Hematopoietic multipotent progenitor cell (in vitro differentiated cells): ENCODE measurements at places on chromosomes 12 and 14. TPM values are rescaled to one million over a fixed set of nuclear protein-coding genes. Genes with fewer than 3 reads are reported as not detected.

- no peak for DNase-seq
Measured at GRCh38 chr12:6787309-6787708, 2.0 kb upstream of the CD4 start.

- DNase-seq, result no peak
Measured at GRCh38 chr12:15423629-15424028, 101.3 kb downstream of the PTPRO start.

DNA sequence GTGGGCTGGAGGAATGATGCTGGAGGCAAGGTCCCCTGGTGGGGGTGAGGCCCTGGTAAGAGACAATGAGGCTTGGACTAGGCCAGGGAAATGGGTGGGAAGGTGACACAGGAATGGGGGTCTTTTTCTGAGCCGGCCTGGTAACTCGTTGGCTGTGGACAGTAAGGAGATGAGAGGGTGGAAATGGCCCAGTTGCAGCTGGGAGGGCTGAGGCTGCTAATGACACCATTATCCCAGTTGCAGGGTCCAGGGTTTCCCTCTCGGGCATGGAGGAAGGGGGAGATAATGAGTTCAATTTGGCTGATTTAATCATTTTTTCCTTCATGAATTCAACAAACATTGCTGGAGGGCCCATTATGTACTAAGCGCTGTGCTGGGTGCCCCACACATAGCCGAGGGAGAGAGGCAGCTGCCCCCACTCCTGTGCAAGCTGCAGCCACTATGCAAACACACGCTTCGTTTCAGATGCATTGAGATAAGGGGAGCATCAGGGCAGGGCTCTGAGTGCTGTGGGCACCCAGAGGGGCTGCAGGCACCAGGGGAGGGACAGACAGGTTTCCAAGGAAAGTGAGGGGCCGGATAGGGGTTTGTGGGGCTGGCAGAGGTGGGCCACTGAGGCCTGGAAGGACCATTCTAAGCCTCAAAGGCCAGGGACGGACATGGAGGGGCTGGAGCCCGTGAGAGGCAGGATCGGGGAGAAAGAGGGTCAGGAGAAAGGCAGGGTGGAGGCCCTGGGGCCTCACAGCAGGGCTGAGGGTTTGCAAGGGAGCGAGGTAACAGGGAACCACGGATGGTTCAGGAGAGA lies 43.2 kb upstream of the MEG3 start:
- DNase-seq, result no peak

DNA sequence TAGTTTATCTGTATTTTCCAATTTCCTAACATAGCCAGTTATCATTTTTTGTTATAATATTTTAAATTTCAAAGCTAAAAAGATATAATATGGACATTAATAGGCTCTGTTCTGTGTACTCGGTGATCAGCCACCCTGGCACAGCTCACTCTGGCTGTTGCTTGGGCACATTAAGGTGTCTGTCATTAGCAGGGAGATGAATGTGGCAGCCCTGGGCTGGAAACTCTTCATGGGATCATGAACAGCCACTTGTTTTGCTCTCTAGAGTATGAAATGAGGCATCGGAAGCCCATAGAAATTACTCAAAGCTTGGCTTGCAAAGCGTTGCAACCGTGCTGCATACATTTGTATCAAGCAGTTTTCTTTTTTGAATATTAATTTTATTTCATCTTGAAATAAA lies 233.2 kb downstream of the DACT1 start:
- DNase-seq, result no peak

GRCh38 chr14:30191639-30192279 lies 264.1 kb upstream of the PRKD1 start:
- no peak for DNase-seq

DNA sequence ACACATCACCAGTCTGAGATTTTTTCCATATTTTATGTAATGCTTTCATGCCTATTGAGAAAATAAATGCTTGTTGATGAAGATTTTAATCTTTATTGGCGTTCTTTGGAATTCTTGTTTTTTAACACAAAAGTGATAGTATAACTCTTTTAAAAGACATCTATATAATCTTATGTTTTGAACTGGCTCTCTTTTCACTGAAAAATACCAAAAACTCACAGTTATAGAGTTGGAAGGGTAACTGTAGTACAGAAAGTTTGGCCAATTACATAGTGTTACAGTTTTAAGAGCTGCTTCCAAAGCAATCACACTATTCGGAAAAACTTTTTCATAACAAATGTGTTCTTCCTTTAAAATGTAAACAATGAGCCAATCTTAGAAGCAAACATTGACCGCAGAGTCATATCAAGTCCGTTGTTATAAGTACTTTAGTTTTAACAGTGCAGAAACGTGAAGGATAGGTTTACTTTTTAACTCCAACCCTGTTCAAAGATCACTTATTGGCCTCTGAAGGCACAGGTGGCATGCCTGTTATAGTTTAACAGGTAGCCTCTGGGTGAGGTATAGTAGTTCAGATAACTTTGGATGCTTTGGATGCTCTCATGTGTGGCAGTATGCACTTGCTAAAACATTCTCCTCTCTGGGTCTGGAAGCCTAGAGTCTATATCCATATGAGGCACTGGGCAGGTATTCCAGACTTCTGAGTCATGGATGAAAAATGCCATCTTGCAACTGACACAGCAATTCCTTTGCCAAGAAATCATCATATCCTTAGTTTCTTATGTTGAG lies 12.1 kb upstream of the NTN4 start:
- DNase-seq, result no peak

GRCh38 chr12:54173066-54173726 lies 15.6 kb downstream of the SMUG1 start:
- no peak for DNase-seq

DNA sequence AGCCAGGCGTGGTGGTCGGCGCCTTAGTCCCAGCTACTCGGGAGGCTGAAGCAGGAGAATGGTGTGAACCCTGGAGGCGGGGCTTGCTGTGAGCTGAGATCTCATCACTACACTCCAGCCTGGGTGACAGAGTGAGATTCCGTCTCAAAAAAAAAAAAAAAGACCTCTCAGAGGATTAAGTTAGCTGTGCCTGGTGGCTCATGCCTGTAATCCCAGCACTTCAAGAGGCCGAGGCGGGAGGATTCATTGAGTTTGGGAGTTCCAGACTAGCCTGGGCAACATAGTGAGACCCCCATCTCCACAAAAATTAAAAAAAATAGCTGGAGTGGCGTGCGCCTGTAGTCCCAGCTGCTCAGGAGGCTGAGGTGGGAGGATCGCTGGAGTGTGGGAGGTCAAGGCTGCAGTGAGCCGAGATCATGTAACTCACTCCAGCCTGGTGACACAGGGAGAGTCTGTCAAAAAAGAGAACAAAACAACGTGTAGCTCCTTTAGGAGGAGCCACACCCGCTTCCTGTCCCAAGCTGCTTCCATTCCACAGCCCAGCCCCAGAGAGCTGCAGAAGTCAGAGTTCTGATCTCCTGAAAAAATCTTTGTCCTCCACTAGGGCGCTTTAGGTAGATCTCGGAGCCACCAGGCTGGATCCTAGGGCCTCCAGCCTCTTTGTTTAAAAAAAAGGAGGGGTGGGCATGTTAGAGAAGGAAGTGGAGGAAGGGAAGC lies 11.5 kb upstream of the ULK1 start:
- DNase-seq, result no peak

GRCh38 chr12:62761658-62762057 lies 173.3 kb downstream of the PPM1H start:
- DNase-seq, result no peak

DNA sequence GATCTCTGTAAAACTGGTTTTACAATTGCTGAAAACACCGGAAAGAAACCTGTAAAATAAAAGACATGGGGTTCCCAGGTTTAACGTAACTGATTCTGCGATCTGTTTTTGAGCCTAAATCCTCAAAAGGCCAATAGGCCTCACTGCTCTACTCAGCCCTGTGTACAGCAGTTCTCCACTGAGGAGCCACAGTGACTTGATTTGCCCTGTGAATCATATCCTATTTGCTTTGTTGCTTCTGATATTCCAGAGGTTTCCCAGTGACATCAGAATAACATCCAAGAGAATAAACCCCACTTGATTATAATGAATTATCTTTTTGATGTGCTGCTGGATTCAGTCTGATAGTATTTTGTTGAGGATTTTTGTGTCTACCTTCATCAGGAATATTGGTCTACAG lies 27.5 kb downstream of the MDM1 start:
- no peak for DNase-seq

DNA sequence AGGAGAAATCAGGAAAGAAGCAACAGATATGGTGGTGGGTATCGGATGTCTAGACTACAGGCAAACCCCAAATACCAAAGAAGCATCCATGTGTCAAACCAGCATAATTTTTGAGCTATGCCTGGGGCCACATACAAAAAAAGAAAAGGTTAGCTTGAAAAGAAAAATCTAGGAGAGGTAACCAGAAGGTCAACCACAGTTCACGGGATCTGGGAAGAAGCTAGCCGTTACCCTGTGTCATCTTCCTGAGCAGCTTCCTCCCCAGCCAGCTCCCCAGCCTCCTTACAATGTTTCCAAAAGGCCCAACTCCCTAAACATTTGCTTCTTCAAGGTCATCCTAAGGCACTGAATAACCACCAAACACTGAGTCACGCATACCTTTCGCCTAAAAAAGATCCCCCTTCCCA lies 3.1 kb downstream of the SINHCAF start:
- DNase-seq, result no peak

DNA sequence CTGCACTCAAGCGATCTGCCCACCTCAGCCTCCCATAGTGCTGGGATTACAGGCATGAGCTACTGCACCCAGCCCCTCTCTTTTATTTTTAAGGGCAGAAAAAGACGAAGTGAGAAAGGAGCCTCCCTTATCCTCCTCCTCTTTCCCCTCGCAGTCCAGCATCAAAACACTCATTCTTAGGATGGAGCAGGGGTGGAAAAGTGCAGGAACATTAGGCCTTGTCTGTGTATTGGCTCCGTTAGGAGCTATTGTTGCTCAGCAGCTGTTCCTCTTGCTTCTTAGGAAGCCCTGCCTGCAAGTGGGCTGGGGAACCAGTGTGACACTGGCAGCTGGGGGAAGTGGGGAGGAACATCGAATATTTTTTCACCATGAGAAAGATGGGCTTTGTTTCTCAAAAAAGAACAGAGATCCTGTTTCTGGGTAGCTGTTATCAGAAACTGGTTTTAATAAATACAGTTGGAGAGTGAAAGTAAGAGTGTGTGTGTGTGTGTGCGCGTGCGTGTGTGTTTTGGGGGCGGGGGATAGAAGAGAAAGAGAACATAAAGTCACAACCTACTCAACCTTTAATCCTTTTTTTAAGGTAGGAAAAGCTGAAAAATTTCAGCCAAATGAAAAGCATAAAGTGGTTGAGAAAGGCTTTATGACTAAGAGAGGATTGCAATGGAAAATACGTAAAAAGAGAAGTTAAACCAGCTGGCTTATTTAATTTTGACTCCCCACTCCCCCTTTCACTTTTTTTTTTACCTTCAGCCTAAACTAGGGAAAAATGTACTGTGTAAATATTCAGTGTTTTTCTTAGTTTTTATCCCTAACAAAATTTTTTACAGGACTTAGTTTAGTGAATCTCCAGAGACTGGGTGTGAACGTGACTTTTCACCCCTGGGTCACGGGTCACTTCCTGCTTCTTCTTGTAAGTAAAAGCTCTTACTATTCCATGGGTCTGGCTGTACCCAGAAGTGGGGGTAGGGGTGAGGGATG lies 197.2 kb upstream of the PLEKHG7 start:
- peak; percentile 31 for DNase-seq

DNA sequence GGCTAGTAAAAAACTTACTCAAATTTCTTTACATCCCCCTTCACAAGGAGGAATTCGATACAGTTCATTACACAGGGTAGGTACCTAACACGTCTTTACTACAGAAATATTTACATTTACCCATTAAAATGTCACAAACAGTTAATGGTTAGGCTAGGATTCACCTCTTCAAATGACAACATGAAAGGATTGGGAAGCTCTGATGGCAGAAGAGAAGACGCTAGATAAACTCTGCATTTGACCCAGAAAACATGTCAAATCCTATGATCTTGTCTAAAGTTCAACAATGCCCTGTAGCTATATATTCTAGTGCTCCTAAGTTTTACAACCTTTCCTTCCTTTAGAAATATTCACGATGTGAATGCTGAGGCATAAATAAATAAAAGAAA lies 64.8 kb downstream of the DENND5B start:
- no peak for DNase-seq

- no peak for DNase-seq
Measured at GRCh38 chr12:4157122-4157521, 116.4 kb upstream of the CCND2 start.

The KLHL33 gene
- 0.27 TPM for total RNA-seq

The INSM2 gene
- not detected for total RNA-seq

The CHGA gene
- total RNA-seq, result not detected

The SLC6A12 gene
- not detected for total RNA-seq

The RNASE12 gene
- not detected for total RNA-seq
